ENCODE measurements at places on chromosomes 3 and 15.

- DNase-seq, result no peak
Measured at GRCh38 chr3:180420804-180421203, 181.2 kb upstream of the TTC14 start.

DNA sequence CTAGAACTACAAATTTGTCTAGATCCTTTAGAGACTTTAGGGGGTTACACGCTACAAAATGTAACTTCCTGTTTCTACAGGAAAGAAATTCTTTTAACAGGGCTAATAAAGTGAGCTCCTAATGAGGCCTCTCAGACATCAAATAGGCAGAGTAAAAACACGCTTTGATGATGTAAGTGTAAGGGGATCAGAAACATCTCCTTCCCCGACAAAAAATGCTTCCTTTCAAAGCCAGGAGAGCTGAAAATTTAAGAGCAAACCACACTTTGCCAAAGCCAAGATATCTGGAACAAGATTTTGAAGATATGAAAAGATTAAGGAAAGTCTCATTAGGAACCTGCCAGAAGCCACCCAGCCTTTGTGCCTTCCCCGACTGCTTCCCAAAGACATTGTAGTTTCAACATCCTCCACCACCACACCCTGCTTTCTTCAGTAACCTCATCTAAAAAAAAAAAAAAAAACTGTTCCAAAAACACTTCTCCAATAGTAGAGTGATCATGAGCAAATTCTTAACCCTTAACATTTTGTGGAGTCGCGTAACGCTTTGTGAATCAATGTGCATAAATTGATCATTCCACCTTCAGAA is 505.0 kb upstream of the THBS1 start:
- no peak for DNase-seq

DNA sequence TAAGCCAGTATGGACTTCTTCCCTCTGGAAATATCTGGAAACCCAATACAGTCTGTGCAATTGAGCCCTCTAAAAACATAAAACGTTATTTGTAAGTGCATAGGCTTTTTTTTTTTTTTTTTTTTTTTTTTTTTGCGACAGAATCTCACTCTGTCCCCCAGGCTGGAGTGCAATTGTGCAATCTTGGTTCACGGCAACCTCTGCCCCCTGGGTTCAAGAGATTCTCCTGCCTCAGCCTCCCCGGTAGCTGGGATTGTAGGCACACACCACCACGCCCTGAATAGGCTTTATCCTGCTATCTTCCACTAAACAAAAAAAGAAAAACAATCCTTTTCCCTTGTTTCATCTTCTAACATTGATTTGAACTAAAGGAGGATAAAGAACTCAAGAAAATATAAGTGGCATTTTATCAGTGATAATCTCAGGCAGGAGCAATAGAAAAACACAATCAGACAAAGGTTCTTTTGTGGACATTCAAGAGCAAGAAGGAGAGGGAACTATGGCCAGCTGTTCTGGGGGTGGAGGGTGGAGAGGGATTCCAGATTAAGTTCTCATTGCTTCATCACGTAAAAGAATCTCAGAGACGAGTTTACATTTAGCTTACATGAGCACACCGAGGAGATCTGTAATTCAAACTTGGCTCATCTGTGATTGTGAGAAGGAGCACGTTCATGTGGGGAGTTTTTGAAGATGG is 68.6 kb downstream of the ITGB5 start:
- DNase-seq, result no peak

DNA sequence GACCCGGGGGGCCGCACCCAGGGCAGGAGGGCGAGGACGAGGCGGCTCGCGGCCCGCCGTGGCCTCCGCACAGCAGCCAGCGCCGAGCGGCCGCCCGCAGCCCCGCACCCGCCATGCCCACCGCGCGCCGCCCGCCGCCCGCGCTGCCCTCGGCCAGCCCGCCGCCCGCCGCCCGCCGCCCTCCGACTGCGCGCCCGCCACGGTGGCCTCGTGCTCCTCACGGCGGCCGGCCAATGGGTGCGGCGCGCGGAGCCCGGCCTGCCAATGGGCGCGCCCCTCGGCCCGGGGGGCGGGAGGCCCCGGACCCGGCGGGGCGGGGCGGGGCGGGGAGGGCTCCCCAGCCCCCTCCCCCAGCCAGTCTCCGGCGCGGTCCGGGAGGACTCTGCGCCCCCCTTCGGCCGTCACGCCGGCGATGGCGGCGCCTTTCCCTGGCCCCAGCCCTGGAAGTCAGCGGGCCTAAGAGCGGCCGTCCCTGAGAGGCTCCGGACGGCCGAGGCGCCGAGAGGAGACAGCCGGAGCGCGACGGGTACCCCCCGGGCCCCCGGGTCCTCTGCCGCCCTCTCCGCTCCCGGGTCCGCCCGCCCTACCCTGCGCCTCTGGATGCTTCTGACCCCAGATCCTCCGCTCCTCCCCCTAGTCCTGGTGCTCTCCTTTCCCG is at the start of gene NT5DC2:
Gene NT5DC2, minus strand, starts transcription at position 235 of the 658 bp plus-strand sequence. Its CDS starts 120 bp downstream, at position 115.
- peak; percentile 60 for DNase-seq

GRCh38 chr3:50122071-50122470 is 33.1 kb upstream of the SEMA3F start:
- DNase-seq, result no peak

- DNase-seq, result no peak
Measured at GRCh38 chr3:59444294-59444671, 394.5 kb upstream of the CFAP20DC start.
